ENCODE measurements at places on chromosomes 6 and 20. TPM values are rescaled to one million over a fixed set of nuclear protein-coding genes. Genes with fewer than 3 reads are reported as not detected.

The PRL gene
- polyA plus RNA-seq, result 0.76 TPM

The MYBL2 gene
- 12.1 TPM for polyA plus RNA-seq

The TNFRSF6B gene
- 1.6 TPM for polyA plus RNA-seq

GRCh38 chr6:12034837-12035236 lies 22.7 kb downstream of the HIVEP1 start:
- DNase-seq, result no peak

DNA sequence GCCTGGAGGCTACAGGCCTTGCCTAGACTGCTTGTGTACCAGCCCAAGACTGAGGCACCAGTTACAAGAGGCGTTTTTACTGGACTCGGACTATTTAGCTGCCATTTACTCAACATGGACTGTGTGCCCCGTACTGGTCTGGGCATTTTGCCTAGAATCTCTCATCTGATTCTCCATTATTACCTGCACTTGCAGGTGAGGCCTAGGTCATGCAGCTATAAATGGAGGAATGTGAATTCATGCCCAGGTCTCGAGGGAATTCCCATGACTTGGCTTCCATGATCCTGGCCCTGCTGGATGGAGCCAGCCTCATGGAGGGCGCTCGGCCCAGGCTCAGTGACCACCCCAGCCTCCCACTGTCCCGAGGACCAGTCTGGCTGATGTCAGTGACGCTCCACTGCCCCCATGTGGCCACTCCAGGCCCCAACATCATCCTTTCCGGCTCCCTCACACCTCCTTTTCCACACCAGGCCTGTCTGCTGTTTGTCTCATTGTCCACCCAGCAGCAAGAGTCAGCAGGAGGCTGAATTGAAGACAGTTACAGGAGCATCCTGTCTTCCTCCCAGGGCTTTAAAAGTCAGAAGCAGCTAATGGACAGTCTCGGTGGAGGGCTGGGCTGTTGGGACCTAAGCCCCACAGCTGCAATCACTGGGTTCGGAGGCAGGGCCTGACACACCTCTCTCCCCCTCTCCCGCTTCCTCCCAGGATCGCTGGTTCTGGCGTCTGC lies 8.7 kb downstream of the MMP24OS start:
- no peak for DNase-seq

DNA sequence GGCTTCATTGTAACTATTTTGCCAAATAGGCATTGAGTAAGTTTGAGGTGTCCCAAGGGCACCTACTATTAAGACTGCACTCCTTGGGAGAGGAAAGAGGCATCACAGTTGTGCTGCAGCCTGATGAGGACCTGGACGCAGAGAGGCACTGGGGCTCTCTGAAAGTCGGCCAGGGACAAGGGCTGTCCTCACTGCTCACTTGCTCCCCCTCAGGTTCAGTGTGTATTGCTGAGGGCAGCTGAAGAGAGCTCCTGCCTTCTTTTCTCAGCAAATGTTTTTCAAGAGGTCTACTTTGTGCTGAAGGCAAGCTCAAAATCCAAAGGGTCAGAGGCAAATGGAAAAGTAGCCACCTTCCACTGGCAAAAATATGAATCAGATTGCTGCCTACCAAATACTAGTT lies 331.8 kb downstream of the RIMS1 start:
- no peak for DNase-seq

DNA sequence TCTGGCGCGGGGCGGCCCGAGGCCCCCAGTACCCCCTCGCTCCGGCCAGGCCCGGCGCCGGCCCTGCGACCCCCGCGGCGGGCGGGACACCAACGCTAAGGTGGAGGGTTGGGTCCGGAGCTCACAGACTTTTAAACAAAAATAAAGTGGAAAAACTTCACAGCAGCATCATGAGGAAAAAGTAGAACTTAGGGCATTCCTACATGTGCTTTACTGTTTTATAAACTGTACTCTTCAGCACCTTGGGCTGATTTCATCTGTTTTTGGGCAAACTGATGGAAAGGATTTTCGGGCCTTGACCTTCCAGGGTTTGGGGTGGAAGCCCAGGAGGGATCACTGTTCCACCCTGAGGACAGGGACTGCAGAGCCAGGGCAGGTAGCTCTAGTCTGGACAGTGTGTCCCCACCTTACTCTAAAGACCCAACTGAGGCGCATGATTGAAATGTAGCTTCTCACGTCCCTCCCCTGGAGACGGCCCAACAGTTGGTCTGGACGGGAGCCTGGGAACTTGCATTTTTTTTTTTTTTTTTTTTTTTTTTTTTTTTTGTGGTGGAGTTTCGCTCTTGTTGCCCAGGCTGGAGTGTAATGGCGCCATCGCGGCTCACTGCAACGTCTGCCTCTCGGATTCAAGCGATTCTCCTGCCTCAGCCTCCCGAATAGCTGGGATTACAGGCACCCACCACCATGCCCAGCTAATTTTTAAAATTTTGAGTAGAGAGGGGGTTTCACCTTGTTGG lies 740 bp downstream of the NELFCD start:
- DNase-seq, result no peak

GRCh38 chr6:81487489-81487888 lies 265.0 kb downstream of the TENT5A start:
- DNase-seq, result no peak

GRCh38 chr6:137637121-137637520 lies 142.9 kb upstream of the OLIG3 start:
- no peak for DNase-seq

DNA sequence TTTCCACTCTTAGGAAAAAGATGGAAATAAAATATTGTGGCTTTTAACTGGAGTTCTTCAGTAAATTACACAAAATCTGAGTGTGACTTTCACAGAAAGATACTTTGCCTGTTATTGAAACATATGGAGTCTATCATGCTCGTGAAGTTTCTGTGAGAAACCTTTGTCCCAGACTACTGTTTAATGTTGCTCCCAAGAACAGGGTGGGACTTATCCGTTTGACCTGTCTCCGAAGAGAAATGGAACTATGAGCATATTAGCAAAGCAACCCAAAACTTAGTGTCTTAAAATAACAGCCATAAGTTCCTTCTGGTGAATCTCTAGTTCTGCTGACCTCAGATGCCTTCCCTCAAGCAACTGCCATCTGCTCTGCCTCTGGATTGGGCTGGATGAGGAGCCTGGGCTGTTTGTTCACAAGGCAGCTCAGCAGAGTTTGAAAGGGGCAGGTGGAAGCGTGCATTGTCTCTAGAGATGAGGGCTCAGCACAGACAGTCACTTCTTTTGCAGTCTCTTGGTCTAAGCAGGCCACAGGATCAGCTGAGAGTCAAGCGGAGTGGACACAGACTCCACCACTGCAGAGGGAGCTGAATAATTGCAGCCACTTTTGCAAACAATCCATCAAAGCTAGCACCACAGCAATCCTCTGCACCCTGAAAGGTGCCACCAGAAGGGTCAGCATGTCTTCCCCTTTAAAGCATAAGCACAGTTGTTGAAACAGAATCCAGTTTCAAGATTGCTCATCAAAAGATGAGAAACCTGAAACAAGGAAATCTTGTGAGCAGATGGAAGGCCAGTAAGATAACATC lies 52.8 kb downstream of the MYB start:
- DNase-seq, result no peak

DNA sequence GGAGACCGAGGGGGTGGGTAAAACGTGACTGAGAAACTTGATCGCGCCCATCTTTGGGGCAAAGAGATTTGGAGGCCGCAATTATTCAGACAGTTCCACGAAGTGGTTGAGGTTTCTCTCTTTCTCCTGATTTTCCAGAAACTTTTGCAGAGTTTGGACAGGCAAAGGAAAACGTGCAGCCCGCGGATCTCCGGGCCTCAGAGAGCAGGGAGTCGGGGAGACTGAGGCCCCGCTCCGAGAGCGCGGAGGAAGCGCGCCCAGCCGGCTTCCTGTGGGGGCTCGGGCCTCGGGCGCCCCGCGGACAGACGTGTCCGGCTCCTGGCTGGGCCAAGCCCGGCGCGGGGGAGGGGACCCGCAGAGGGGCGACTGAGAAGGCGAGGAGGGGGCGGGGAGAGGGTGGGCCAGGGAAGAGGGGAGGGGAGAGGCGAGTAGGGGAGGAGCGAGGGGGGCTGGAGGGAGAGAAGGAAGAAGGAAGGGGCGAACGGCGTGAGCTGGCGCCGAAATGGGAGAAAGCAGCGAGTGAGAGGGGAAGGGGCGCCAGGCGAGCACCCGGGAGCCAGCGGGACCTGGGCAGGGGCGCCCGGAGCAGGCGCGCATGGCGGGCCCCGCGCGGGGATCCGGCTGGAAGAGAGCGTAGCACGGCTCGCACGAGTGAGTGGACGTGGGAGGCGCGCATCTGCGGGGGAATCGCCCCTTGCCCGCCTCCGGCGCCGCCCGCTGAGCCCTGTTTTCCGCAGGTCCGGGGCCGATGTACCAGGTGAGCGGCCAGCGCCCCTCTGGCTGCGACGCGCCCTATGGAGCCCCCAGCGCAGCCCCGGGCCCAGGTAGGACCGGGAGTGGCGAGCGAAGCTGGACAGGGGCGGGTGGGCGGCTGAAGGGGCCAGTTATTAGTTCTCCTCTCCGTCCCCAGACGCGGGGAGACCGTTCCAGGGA lies at the start of gene MDFI:
Gene MDFI, plus strand, starts transcription at position 467 of the 933 bp plus-strand sequence. Its CDS starts 282 bp downstream, at position 749.
- DNase-seq, result no peak

DNA sequence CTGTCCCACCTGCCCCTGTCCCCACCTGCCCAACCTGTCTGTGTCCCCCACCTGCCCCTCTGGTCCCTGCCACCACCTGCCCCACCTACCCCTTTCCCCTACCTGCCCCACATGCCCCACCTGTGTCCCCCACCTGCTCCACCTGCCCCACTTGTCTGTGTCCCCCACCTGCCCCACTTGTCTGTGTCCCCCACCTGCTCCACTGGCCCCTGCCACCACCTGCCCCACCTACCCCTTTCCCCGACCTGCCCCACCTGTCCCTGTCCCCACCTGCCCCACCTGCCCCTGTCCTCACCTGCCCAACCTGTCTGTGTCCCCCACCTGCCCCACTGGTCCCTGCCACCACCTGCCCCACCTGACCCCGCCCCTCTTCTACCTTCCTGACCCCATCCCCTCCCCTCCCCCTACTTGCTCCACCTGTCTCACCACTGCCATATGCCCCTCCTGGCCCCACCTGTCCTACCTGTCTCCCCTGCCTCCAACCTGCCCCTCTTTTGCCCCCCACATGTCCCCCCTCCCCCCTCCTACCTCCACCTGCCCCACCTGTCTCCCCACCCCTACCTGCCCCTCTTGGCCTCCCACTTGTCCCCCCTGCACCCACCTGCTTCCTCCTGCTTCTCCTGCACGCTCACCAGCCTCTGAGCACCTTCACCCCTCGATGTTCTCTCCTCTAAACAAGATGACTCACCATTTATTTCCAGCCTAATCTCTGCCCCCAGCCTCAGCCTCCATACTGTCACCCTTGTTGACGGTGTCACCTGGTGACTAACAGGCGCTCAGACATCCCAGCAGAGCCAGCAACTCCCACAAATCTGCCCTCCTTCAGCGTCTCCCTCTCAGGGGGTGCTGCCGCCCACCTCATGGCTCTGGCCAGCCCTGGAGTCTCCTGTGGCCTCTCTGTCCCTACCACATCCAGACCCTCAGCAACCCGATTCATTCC lies 5.6 kb upstream of the MYT1 start:
- DNase-seq, result no peak

DNA sequence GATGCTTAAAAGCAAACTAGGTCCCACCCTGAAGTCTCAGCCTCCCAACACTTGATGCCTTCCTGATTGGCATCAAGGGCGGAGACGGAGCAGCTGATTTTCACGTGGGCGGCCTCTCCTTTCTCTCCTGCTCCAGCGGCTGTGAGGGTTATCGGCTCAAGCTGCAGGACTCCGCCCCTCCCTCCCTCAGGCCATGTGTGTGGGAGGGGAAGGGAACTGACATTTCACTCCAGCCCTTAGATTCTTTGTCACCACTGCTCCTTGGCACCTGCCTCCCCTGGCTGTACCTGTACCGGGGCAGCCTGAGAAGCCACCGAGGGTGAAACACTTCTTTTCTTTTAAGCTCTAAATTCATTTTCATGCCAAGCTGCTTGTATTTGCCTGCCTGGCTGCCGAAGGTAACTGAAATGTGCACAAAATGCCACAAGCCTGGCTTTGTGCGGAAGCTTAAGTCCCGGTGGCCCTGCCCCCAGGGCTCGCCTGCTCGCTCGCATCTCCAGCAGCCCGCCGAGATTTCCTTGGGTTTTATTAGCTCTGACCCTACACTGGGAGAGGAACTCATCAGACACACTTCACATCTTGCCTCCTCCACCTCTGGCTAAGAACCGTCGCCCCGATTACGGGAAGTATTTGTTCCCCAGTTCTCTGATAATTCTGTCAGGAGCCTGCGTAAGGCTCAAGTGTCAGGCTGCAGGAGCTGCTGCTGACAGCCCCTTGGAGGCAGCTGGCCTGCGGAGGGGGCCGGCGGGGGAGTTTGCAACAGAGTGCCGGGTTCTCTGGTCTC lies 9.6 kb upstream of the CPNE5 start:
- DNase-seq, result no peak

DNA sequence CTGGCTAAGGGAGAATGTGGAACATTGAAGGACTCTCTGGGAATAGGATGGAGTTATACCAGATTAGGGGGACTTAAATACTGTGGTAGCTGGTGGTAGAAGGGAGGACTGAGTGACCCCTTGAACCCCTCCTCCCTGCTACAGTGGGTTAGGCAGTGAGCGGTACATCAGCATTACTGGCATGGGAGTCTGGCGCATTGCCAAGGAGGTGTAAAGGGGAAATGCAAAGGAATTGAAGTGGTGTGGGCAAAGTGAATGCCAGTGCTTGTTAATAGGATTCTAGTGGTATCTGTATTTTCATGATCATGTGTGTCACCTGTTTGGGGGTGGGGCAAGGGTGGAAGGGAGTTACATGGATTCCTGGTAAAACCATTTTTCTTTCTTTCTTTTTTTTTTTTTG lies 60.1 kb downstream of the GFRA4 start:
- no peak for DNase-seq

DNA sequence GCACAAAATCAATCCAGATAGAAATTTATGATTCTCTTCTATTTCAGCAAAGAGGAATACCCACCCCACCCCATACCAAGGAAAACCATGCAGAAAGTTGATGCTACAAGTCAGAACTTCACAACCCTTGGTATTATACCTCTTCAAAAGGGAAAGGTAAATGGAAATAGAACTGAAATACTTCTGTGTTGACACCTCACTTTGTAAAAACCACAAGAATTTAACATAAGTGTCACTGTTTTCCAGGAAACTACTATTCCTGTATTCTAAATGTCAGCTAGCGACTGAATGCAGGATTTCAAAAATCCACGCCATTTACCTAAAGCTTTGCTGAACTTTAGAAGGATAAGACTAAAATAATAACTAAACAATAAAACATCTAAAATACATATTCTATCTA lies 3.6 kb downstream of the CPNE1 start:
- no peak for DNase-seq

- no peak for DNase-seq
Observed at GRCh38 chr6:3337521-3338350, 79.0 kb downstream of the PSMG4 start.

GRCh38 chr6:33781131-33781975 lies 7.6 kb downstream of the LEMD2 start:
- no peak for DNase-seq

GRCh38 chr20:21238818-21239536 lies 64.2 kb upstream of the XRN2 start:
- no peak for DNase-seq
